CD4-positive, alpha-beta T cell treated with Interleukin-1 beta for 1 hour (primary cell): ENCODE measurements at places on chromosomes 2 and 18.

- DNase-seq: no peak
Observed at GRCh38 chr2:172462373-172462848, 35.0 kb downstream of the ITGA6 start.

DNA sequence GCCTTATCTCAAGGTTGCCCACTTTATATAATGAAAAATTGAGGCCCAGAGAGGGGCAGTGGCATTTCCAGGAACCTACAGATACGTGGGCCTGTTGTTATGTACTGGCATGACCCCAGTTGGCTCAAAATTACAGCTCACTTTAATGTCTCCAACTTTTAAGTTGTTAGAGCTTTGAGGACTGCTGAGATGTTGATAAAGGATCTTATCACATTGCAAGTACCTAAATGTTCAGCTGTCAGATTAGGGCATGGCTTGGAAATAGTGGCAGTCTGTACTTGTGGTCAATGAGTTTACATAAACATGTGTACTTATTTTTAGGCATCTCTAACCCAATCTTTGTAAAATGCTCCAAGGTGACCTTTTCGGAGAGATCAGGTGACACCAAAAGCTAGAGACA lies 14.6 kb downstream of the SLC4A5 start:
- no peak for DNase-seq

DNA sequence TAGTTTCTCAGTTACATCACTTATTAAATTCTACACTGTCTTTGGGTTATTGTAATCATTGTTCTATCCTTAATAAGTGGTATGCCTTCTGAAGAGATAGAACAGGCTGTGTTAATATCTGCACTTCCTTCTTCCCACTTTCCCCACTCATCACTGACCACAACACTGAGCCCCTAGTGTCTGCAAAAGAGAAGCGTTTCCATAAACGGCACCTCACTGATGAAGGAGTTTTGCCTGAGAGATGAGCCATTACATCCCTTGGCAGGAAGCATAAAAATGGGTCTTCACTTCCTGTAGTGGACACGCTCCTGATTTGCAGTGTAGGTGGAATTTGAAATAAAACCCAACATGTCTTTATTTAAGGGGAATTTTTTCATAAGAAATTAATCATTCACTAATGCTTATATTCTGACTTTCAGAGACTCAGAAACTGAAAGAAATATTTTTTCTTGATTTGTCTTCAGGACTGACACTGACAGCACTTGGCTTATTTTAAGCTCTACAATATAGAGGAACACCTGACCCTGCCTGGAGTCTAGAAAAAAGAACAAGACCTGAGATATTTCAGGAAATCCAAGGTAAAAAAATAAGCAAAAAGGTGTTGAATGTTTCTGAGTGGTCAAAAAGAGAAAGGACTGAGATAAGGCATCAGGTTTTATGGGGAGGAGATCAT lies 275.3 kb downstream of the RAD51AP2 start:
- no peak for DNase-seq

GRCh38 chr2:37439131-37439642 lies 94.8 kb downstream of the QPCT start:
- DNase-seq: no peak

GRCh38 chr2:99942561-99943347 lies 199.6 kb downstream of the AFF3 start:
- DNase-seq: no peak

DNA sequence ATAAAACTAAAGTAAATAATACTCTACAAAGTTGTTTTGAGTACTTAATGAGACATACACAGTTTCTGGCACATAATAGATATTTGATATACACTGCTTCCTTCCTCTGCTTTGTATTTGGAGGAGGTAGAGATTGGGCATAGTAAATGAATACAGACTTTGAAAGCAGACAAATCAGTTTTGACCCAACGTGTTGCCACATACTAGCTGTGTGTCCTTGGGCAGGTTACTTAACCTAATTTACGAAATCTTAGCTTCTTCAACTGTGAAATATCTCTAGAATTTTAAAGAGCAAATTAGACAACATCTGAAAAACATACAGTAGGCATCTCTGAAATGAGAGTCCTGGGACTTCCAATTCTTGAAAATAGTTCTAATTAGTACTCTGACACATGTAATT lies 425.4 kb downstream of the TGIF1 start:
- DNase-seq: no peak

- DNase-seq: no peak
Observed at GRCh38 chr2:82224301-82224940, 1919.9 kb upstream of the LRRTM1 start.
